Lung microvascular endothelial cell (primary cell): ENCODE measurements at places on chromosomes 5 and 9. TPM values are rescaled to one million over a fixed set of nuclear protein-coding genes. Genes with fewer than 3 reads are reported as not detected.

GRCh38 chr9:81460693-81461092 is 228.7 kb downstream of the TLE1 start:
- DNase-seq, result no peak

GRCh38 chr5:28296254-28297013 is 1258.0 kb upstream of the CDH9 start:
- no peak for DNase-seq

DNA sequence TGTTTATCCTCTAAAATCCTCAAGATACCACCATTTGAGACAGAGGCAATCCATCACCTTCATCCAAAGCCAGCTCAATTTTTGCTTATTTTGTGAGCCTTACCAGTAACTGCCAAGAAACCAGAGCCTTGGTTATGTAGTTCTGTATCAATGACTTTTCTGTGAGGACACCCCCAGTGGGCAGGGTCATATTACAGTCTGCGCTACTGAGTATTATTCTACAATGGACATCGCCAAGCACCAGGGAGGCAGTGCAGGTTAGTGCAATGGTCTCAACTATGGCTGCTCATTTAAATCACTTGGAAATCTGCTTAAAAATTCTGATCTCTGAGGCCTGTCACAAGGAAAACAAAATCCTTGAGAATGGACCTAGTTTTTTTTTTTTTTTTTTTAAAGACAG is 90.5 kb upstream of the NIPAL4 start:
- DNase-seq, result no peak

DNA sequence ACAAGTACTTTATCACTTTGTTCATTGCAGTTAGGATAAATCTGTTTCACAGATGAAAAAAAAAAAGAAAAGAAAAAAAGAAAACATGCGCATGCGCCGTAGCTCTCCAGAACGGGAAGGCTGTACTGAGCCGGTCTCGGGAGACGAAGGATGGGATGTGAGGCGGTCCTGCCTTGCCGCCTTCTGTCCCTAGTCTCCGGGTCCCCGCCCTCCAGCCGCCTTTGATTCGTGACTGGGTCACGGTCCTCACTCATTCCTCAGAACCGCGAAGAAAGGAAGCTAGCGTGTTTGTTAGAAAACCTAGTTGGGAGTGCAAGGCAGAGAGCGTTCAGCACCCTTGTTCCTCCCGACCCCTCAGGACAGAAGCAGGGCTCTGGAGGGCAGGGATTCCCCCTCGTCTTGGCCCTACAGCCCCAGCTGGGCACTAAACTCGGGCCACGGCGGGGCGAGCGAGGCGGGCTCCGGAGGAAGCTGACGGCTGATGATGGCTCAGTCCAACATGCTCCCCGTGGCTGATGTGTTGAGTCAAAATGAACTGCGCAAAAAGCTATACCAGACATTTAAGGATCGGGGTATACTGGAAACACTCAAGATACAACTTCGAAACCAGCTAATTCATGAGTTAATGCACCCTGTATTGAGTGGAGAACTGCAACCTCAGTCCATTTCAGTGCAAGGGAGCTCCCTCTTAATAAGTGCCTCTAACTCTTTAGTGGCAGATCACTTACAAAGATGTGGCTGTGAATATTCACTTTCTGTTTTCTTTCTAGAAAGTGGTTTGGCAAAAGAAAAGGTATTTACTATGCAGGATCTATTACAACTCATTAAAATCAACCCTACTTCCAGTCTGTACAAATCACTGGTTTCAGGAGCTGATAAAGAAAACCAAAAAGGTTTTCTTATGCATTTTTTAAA is 40.0 kb downstream of the CPLANE1 start:
- DNase-seq, result peak; percentile 19

- DNase-seq, result no peak
These were observed 15.0 kb downstream of the ABHD17B start for GRCh38 chr9:71895955-71896354.

GRCh38 chr5:149521739-149522685 is 29.2 kb downstream of the CSNK1A1 start:
- DNase-seq, result no peak

GRCh38 chr9:134633362-134634142 is 8.1 kb upstream of the COL5A1 start:
- no peak for DNase-seq

DNA sequence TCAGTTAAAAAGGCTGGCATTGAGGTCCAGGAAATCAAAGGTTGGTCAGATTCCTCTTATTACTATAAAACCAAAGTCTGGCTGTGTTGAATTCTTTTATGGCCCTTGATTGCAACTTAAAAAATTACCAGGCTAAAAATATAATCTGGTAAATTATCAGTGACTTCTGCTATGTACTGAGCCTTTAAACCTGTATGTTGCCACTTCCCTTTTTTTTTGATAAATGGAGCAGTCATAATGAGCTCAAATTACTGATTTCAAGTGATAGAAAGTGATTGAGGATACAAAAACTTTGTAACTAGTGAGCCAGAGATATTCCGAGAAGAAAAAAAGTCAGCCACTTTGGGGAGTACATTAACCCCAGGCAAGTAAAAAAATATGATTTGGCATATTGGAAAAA is 100.1 kb downstream of the GIN1 start:
- no peak for DNase-seq

DNA sequence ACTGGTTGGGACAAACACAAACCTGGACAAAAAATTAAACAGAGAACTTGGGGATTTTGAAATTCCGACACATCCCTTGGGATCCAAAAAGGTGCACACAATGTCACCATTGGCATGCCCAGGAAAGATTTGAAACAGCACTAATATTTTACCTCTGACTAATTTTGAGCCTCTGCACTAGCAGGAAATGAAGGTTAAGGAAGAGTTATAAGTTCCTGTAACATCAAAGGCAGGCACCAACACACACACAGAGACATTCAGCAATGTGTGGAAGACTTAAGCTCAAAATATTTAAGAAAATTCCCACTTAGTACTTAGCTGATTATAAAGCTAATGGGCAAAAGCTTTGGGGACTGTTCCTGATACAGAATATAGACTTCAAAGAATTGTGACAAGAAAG is 247.0 kb downstream of the CDH9 start:
- DNase-seq, result no peak

GRCh38 chr9:110579034-110579861 is at the start of gene SVEP1:
TSS of gene SVEP1 (minus strand) at chr9:110579741. CDS start at chr9:110579543, 198 bp downstream.
- peak; percentile 20 for DNase-seq

GRCh38 chr9:7901621-7902020 is 102.0 kb upstream of the DMAC1 start:
- no peak for DNase-seq

DNA sequence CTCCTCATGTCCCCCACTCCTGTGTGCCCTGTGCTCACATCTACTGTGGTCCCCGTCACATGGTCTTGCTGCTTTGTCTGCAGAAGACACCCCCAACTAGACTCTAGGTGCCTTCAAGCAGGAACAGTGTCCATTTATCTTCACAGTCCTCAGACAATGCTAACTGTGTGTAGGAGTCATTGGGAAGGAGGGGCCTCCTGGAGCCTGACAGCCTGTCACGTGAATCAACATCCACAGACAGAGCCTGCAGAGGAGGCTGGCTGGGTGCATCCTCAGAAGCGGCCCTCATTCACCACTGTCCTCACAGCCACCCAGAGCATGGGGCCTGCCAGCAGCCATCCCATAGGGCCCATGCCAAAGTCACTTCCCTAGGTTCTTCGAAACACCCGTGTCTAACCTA is 98.7 kb downstream of the MED10 start:
- DNase-seq, result no peak

GRCh38 chr9:35070823-35071813 is 1.3 kb downstream of the VCP start:
- peak; percentile 17 for DNase-seq

GRCh38 chr5:66443462-66444130 is 152.6 kb upstream of the MAST4 start:
- peak; percentile 38 for DNase-seq

DNA sequence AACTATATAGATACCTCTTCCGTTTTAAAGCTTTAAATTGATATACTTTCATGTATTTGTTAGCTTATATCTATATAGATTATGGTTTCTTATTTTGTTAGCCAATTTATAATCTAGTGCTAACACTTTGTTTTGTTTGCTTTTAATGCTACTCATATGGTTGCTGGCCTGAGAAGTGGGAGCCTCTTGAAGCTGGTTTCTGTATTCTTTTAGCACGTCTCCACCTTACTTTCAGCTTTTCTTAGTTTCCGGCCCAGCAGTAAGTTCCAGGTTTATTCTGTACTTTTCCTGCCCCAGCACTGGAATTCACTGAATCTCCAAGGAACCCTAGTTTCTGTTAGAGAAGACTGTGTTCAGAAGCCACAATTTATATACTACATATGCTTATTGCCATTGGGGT is 458.9 kb downstream of the PRR16 start:
- no peak for DNase-seq

DNA sequence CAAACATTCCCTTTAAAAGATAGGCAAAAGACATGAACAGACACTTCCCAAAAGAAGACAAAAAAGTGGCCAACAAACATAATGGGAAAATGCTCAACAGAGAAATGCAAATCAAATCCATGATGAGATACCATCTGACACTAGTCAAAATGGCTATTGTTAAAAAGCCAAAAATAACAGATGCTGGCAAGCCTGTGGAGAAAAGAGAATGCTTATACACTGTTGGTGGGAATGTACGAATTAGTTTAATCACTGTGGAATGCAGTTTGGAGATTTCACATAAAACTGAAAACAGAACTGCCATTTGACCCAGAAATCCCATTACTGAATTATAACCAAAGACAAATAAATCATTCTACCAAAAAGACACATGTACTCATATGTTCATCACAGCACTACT is 58.3 kb upstream of the WDR41 start:
- DNase-seq, result peak; percentile 66

Gene GADD45G
- total RNA-seq, result under 0.01 TPM in 1 of 2 replicates, not detected in the other

Gene ARL14EPL
- total RNA-seq, result under 0.01 TPM in 2 replicates

Gene SH3RF2
- total RNA-seq, result 0.22 TPM in 1 of 2 replicates, not detected in the other

Gene CCDC152
- total RNA-seq, result under 0.01 and 0.22 TPM in 2 replicates

Gene PCDHA10
- under 0.01 TPM in 2 replicates for total RNA-seq

Gene INSL4
- total RNA-seq, result not detected in 2 replicates

Gene SLC27A6
- total RNA-seq, result under 0.01 TPM in 1 of 2 replicates, not detected in the other

Gene PCDHA9
- under 0.01 TPM in 2 replicates for total RNA-seq
